HFFc6 (cell line): ENCODE measurements at places on chromosomes 1 and 21. TPM values are rescaled to one million over a fixed set of nuclear protein-coding genes. Genes with fewer than 3 reads are reported as not detected.

F13B gene
- total RNA-seq, result not detected in 3 replicates

CYP4X1 gene
- total RNA-seq, result not detected in 3 replicates

MNDA gene
- total RNA-seq, result not detected in 3 replicates

LCE1B gene
- not detected in 2 replicates for total RNA-seq

GPR52 gene
- 0.18 TPM in 1 of 3 replicates, not detected in the others for total RNA-seq

VAMP3 gene
- 149 to 153 TPM (median 152 TPM) in 3 replicates for total RNA-seq

TAS1R1 gene
- 0.11 TPM in 1 of 3 replicates, not detected in the others for total RNA-seq

BMP8A gene
- not detected in 3 replicates for total RNA-seq

UBL4B gene
- 0.92 to 9.5 TPM (median 7.5 TPM) in 3 replicates for total RNA-seq

ARTN gene
- total RNA-seq, result 0.21 to 1.2 TPM (median 0.39 TPM) in 3 replicates

ESPN gene
- total RNA-seq, result not detected in 3 replicates

S100A12 gene
- total RNA-seq, result not detected in 3 replicates

NES gene
- 112 to 134 TPM (median 119 TPM) in 3 replicates for total RNA-seq

CD2 gene
- total RNA-seq, result not detected in 3 replicates

DNMT3L gene
- total RNA-seq, result not detected in 2 replicates

HRNR gene
- not detected in 3 replicates for total RNA-seq

GBP7 gene
- not detected in 3 replicates for total RNA-seq

RHEX gene
- not detected in 2 replicates for total RNA-seq

GIPC2 gene
- total RNA-seq, result 0.15 to 0.51 TPM (median 0.43 TPM) in 3 replicates

ZNF593OS gene
- total RNA-seq, result not detected in 3 replicates

CNKSR1 gene
- 0.28 to 0.35 TPM (median 0.33 TPM) in 3 replicates for total RNA-seq

RAB3B gene
- 144 to 161 TPM (median 149 TPM) in 3 replicates for total RNA-seq

LUZP1 gene
- 45.1 to 51.3 TPM (median 48.2 TPM) in 3 replicates for total RNA-seq

TRIM67 gene
- not detected in 3 replicates for total RNA-seq

FCER1G gene
- 0.60 to 1.0 TPM in 2 of 3 replicates, not detected in the other for total RNA-seq

RPL5 gene
- 851 to 924 TPM (median 886 TPM) in 3 replicates for total RNA-seq

LAMC2 gene
- total RNA-seq, result 1.5 to 2.4 TPM (median 1.8 TPM) in 3 replicates

LRRC53 gene
- not detected in 3 replicates for total RNA-seq

NUDT17 gene
- total RNA-seq, result 2.9 to 4.5 TPM (median 3.2 TPM) in 3 replicates

PRR9 gene
- total RNA-seq, result not detected in 2 replicates

SERPINC1 gene
- 0.21 to 0.31 TPM in 2 of 3 replicates, not detected in the other for total RNA-seq

HPCAL4 gene
- total RNA-seq, result not detected in 2 replicates

SLAMF6 gene
- total RNA-seq, result not detected in 3 replicates
